ENCODE measurements at places on chromosomes 7 and 10.

GRCh38 chr7:128247108-128247507 lies 6.0 kb downstream of the LEP start:
- H3K27ac ChIP-seq, result no peak overlapping the region
- H3K4me1 ChIP-seq, result no peaks in the 10 kb centered on the region
- no peaks in the 10 kb centered on the region for H3K36me3 ChIP-seq
- no peak for DNase-seq
- no peaks in the 10 kb centered on the region for H3K27me3 ChIP-seq

- H3K36me3 ChIP-seq, result no peaks in the 10 kb centered on the region
- H3K27ac ChIP-seq, result no peak overlapping the region
- H3K4me3 ChIP-seq, result no peak overlapping the region
- DNase-seq, result no peak
- no peaks in the 10 kb centered on the region for H3K4me1 ChIP-seq
Observed at GRCh38 chr7:50973814-50974213, 191.1 kb upstream of the GRB10 start.

GRCh38 chr10:125087191-125087896 lies 73.0 kb downstream of the CTBP2 start:
- H3K4me3 ChIP-seq, result no peak overlapping the region
- peaks cover 41% of the 10 kb centered on the region for H3K4me1 ChIP-seq
- H3K27ac ChIP-seq, result no peak overlapping the region
- H3K36me3 ChIP-seq, result no peaks in the 10 kb centered on the region
- no peaks in the 10 kb centered on the region for H3K27me3 ChIP-seq

- H3K4me3 ChIP-seq, result no peak overlapping the region
- H3K4me1 ChIP-seq, result no peaks in the 10 kb centered on the region
- H3K27me3 ChIP-seq, result no peaks in the 10 kb centered on the region
- H3K36me3 ChIP-seq, result no peaks in the 10 kb centered on the region
- DNase-seq, result no peak
Observed at GRCh38 chr7:141460781-141461715, 90.2 kb upstream of the AGK start.
